ENCODE measurements at places on chromosomes 1 and 21.
A peak's percentile ranks its signal among the peaks of the same experiment; 100 is the strongest.

- no peak for DNase-seq
Measured at GRCh38 chr1:155008015-155008941, 5.7 kb downstream of the ZBTB7B start.

DNA sequence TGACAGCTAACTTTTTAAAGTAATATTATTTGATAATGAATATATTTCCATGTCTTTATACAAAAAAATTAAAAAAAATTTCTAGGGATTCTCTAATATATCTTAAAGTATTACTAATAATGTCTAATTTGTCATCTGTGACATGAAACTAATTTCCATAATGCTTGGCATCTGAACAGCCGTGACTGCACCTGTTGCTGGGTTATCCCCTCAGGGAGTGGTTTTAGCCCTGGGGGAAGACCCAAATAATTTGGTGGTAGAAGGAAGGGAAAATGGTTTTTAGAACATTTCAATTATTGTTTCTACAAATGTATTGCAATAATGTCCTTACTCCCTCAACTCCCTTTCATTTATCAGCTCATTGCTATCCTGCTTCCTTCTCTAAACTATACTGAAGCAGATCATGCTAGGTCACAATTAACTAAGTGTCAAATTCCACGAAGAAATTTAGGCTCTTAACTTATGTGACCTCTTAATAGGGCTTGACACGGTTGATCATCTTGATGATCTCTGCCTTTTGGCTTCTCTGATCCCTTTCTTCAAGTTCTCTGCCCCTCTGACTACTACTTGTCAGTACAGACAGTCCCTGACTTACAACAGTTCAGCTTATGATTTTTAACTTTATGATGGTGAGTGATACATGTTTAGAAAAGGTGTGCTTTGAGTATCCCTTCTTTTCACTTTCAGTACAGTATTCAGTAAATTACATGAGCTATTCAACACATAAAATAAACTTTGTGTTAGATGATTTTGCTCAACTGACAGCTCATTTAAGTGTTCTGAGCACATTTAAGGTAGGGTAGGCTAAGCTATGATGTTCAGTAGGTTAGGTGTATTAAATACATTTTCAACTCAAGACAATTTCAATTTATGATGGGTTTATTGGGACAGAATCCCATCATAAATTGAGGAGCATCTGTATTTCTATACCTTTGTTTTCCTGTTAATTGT, 26.4 kb upstream of the DPH5 start:
- no peak for DNase-seq

- no peak for DNase-seq
Measured at GRCh38 chr1:41775956-41776585, 142.7 kb downstream of the HIVEP3 start.

DNA sequence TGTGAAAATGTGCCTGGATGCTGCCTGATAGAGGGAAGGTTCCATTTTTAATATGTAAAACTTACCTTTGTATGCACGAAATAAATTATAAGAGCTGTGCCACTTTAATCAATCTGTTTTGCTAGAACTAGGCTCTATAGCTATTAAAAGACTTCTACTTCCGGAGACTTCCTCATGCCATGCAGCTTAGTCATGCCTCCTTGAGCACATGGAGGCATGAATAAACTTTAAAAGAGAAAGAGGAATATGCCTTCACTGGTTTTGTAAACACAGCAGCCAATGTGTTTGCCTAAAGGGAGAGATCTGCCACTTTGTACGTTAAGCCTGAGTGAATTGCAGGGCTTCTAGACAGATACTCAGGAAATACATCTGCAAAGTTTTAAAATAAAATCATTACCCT, 604.6 kb downstream of the LRRIQ3 start:
- DNase-seq = no peak

DNA sequence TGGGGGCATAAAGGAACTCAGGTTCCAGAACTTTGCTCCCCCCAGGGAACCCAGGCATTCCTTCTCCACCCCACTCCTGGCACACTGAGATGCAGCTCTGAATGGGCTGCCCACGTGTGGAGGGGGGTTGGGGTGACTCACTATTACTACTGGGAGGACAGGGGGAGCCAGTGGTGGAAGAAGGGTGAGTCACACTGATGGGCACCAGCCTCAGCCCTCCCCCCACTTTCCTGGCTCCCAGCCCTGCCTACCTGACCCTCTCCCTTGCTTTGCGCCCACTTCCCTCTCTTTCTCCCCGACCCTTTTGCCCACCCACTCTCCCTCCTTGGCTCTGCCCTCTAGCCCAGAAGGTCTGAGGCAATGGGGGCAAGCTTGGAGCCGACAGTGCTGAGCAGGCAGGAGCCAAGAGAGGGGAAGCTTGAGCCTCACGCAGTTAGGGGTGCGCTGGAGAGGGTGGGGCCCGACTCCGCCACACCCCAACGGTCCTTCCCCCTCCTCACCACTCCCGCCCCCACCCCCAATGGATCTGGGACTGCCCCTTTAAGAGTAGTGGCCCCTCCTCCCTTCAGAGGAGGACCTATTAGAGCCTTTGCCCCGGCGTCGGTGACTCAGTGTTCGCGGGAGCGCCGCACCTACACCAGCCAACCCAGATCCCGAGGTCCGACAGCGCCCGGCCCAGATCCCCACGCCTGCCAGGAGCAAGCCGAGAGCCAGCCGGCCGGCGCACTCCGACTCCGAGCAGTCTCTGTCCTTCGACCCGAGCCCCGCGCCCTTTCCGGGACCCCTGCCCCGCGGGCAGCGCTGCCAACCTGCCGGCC, at the start of gene LMNA:
Gene LMNA, plus strand, starts transcription at position 611 of the 818 bp plus-strand sequence. CDS start 208 bp downstream, outside the sequence.
- peak; percentile 58 for DNase-seq

DNA sequence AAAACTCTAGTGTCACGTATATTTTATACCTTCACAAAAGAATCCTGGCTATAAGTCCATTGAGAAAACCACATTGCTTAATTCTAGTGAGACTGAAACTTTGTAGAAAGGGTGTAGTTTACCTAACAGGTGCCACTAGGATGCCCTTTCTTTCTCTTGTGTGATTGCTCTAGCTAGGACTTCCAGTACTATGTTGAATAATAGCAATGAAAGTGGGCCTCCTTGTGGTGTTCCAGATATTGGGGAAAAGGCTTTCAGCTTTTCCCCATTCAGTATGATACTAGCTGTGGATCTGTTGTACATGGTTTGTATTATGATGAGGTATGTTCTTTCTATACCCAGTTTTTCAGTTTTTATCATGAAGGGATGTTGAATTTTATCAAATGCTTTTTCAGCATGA, 39.7 kb upstream of the CHODL start:
- DNase-seq = no peak

GRCh38 chr1:201169203-201169602, 14.9 kb upstream of the TMEM9 start:
- DNase-seq = no peak

- DNase-seq = no peak
Measured at GRCh38 chr1:226223157-226223785, at the start of gene MIXL1. TSS of gene MIXL1 (plus strand) at chr1:226223664. CDS start at chr1:226223682, 18 bp downstream.

GRCh38 chr1:158117854-158118704, 62.6 kb upstream of the CD1D start:
- peak; percentile 21 for DNase-seq

All from stimulated activated CD4-positive, alpha-beta T cell treated with anti-CD3 and anti-CD28 coated beads, TNF-alpha, amount 100 ng/mL, for 1 hour (primary cell).